ENCODE measurements at places on chromosomes 12 and 14.

DNA sequence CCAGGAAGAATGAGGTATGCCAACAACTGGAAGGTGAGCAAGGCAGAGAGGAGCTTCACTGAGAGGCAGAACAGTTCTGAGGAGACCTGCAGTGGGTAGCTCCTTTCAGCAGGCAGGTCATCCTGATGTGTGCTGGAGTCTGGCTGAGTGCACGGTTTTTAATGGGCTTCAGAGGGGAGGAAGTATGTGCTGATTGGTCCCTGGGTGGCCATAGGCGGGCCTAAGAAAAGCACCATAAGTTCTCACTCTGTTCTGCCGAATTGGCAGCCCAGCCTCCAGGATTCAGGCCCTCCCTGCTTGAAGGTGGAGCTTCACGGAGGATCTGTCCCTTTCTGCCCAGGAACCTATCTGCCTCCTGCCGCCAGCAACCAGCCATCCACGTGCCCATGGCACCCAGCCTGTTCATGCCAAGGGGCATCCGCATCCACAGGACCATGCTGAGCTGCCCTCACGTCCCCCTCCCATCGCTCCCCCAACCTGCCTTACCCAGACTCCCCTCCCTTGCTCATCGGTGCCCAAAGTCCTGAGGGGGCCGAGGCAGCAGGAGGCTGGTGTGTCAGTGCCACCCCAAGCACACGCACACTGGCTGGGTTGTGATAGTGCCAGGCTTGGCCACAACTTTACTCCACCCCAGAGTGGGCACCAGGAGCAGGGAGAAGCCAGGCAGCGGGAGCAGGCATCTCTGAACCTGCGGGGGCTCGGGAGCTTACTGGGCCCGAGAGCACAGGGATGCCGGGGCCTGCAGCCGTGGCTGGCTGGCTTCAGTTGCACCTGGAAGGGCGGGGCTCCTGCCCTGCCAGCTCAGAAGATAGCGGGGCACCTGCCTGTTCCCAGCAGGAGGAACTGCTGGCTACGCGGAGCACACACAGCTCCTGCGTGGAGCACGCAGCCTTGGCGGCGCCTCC lies 608.4 kb upstream of the FOXG1 start:
- DNase-seq: no peak

DNA sequence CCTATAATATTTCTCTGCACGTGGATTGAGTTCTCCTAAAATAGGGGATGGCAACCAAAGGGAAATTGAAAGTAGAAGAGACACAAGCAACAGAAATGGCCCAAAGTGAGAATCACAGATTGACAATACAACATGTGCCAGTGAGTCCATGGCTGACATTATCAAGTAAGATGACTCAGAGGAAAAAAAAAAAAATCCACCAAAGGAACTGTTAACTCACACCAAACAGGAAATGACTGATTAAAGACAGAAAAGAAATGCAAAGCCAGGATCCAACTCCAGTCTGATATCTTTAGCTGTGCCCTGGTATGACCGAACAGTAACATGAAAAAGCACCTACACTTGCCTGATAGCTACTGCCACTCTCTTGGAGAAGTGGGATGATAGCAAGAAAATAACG lies 485.0 kb downstream of the PRKD1 start:
- DNase-seq: no peak

GRCh38 chr14:94636744-94637412 lies 24.7 kb downstream of the SERPINA3 start:
- DNase-seq: peak; percentile 22

DNA sequence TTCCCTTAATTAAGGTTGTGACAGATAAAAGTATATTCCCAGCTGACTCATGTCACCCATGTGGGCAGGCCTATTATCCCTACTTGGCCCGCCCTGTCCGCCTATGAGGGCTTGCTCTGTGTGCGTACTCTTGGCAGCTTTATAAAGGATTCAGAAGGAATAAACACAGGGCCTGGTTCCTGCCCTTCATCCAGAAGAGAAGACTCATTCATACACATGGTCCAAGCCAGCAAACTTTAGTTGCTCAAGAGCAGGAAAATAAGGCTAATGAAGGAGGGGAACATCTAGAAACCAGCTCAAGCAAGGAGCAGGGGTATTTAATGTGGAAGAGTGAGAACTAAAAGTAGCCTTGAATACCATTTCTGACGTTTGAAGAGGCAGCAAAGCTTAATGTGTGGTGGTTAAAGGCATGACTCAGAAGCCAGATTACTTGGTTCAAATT lies 141.9 kb downstream of the CRADD start:
- no peak for DNase-seq

- no peak for DNase-seq
Measured at GRCh38 chr12:126966498-126966897, 1300.5 kb upstream of the TMEM132C start.

DNA sequence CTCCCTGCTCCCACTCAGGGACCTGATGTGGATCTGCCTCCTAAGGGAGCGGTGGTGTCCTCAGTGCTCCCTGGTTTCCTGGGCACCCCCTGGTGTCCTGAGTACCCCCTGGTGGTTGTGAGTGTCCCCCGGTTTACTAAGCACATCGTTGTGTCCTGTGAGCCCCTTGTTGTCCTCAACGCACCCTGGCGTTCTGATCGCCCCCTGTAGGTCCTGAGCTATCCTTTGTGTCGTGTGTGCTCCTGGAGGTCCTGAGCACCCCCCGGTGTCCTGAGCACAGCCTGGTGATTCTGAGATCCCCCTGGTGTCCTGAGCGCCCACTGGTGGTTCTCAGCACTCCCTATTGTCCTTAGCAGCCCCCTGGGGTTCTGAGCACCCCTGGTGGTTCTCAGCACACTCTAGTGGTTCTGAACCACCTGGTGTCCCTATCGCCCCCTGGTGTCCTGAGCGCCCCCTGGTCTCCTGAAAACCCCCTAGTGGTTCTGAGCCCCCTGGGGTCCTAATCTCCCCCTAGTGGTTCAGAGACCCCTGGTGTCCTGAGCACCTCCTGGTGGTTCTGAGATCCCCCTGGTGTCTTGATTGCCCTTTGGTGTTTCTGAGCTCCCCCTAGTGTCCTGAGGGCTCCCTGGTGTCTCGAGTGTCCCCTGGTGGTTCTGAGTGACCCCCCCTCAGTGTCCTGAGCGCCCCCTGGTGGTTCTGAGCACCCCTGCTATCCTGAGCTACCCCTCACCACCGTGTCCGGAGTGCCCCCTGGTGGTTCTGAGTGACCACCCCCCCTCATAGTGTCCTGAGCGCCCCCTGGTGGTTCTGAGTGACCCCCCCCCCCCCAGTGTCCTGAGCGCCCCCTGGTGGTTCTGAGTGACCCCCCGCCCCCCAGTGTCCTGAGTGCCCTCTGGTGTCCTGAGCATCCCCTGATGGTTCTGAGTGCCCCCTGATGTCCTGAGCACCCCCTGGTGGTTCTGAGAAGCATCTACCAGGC lies 615.1 kb downstream of the TMEM121 start:
- DNase-seq: peak; percentile 55

- DNase-seq: no peak
Measured at GRCh38 chr14:57375156-57375555, 15.2 kb upstream of the NAA30 start.

DNA sequence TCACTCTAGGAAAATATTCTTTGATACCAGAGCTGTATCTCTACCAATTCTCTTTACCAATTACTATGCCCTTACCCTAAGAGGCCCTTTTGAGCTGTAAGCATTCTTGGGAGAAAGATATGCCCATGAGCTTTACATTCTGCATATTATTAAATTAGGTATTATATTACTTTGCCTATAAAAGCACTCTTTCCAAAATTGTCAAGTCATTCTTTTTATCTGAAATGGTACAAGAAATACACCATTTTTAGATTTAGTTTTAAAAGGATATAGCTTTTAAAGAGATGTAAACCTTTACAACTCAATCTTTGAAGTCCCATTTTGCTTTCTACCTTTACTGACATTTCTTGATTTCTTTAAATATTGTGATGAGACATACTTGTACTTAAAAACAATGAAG lies 343.5 kb downstream of the C12orf50 start:
- DNase-seq: no peak

GRCh38 chr14:69005432-69006148 lies 26.5 kb upstream of the ACTN1 start:
- DNase-seq: no peak

DNA sequence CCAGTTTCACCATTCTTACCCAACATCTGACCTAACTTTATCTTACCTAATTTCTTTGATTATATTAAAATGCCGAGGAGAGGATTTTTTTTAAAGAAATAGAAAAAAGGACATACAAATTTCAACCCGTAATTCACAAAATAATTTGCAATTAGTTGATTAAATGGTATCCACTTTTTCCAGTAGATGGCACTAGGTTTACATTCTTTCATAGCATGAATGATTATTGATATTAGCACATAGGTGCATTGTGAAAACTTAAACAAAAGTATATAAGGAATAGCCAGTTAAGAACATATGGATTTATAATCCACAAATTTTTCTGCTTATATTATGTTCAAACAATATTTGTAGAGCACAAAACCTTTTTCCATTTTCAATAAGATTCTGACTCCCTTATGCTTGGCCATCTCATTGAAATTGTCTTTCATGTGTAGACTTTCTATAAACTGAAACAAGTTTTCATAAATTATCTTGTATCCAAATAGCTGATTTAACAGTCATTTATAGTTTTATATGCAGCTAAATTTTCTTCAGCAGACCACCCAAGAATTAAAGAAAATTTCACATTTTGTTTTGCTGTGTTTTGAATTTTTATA lies 35.3 kb downstream of the MSRB3 start:
- DNase-seq: no peak

GRCh38 chr12:46177837-46178608 lies 90.8 kb downstream of the SLC38A1 start:
- DNase-seq: no peak

- no peak for DNase-seq
Measured at GRCh38 chr14:33509454-33509853, 441.4 kb downstream of the EGLN3 start.

DNA sequence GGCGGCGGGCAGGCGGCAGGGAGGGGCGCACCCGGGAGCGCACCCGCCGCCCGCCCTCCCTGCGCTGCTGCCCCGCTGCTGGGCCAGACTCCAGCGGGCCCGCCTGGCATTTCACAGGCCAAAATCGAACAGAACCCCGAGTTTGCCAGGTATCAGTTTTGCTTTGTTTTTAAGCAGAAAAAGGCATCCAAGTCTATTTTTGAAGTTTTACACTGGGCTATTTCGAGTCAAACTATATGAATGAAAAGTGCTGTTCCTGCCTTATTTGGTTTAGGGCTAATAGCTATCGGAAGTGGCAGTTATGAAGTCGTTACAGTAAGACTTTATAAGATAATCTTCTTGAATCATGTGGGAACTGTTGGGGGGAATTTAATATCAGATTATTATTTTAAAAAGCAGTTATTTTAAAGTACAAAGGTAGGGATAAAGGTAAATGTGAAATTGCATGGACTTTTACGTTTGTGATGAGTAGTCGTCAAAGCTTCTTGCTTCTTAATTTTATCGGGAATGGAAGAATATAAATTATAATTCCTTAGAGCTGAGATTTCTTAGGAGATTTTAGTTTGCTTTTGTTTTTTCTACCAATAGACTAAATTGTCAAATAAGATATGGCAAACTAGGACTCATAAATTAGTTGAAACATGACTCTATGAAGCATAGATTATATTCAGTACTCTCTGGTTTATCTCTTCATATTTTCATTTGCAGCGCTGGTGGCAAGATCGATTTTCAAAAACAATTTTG lies 1.1 kb downstream of the MSRB3 start:
- DNase-seq: no peak

- no peak for DNase-seq
Measured at GRCh38 chr14:77474479-77475177, 16.7 kb downstream of the AHSA1 start.

GRCh38 chr14:22524784-22525161 lies 64.3 kb downstream of the DAD1 start:
- no peak for DNase-seq

DNA sequence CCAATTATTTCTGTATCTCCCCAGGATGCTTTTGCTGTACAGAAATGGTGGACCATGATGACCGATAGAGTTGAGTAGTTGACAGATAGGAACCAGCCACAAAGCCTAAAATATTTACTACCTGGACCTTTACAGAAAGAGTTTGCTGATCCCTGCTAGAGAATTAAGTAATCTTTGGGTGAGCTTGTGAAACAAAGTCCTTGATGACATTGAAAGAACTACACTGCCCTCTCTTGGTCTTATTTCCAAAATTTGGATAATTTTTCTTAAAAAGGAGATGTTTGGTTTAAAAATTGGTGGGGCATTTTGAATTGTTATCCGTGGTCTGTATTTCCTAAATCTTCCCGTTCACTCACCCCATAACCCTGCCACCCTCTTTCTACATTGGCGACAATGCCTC lies 13.7 kb upstream of the TCTN1 start:
- peak; percentile 90 for DNase-seq

GRCh38 chr12:65681226-65681625 lies 143.1 kb upstream of the HMGA2 start:
- DNase-seq: no peak

GRCh38 chr12:87929346-87929745 lies 99.9 kb downstream of the C12orf50 start:
- DNase-seq: no peak

DNA sequence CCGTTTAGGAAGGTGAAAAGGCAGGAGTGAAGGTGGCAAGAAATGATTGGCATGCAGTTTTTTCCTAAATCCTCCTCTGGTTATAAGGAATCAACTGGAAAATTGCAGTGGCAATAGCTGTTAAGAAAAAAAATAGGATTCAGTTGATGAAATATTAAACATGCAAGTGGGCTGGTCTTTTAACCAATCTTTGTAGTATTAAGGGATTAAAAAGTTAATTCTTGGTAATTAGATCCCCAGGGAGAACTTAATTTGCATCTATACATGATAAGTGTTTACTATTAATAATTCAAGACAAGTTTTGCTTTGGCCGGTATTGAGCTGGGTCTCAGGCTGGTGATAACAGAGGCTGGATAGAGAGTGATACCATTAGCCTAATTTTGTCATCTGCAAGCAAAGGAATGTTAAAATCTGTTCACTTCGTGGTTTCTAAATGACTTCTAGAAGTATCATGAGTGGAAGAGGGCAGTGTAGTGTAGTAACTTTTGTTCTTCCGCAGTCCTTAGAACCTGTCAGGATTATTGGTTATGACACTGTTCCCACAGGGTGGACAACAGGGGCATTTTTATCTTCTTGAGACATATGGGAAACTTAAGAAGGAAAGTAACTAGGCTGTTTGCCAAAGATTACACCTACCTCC lies 118.5 kb downstream of the PRKCH start:
- DNase-seq: no peak

- DNase-seq: no peak
Measured at GRCh38 chr14:105387530-105387922, 10.8 kb upstream of the TEX22 start.
